ENCODE measurements at places on chromosomes 4 and X. TPM values are rescaled to one million over a fixed set of nuclear protein-coding genes. Genes with fewer than 3 reads are reported as not detected.

GRCh38 chrX:128931071-128931470 lies 592.2 kb downstream of the SMARCA1 start:
- no peak for DNase-seq

- DNase-seq, result no peak
Observed at GRCh38 chr4:174528226-174528625, 5.9 kb upstream of the HPGD start.

DNA sequence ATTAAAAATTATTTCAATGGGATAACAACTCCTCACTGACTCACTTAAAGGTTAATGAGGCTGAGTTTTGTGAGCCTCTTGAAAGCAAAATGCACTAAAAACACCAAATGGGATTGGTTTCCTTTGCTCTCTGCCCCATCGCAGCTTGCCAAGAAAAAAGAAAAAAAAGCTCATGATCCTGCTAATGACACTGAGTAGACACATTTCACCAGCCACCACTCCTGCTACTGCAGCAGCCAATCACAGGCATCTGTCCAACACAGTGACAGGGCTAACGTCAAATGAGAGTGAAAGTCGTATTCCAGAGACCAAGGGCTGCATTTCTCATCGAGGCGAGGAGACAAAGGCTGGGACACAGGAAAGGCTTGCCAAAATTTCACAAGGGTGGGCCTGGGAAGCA lies 5.2 kb downstream of the APBB2 start:
- no peak for DNase-seq

DNA sequence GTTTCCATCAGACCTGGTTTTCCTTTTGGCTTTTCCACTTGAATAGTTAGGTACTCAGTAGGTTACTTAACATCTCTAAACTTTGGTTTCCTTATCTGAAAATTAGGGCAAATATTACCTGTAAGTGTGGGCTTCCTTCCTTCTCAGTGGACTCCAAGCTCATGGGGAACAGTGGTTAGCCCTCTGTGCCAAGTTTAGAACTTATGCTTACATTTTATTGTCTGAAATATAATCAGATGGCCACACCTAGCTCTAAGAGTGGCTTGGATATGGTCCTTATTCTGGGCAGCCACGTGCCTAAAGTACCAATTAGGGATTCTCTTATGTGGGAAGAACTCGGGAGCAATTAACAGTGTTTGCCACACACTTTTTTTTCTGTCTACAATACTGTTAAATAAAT lies 133.9 kb downstream of the UCHL1 start:
- no peak for DNase-seq

GRCh38 chr4:6250235-6250983 lies 19.2 kb upstream of the WFS1 start:
- DNase-seq, result no peak

GRCh38 chr4:42709392-42710065 lies 52.6 kb upstream of the ATP8A1 start:
- no peak for DNase-seq

DNA sequence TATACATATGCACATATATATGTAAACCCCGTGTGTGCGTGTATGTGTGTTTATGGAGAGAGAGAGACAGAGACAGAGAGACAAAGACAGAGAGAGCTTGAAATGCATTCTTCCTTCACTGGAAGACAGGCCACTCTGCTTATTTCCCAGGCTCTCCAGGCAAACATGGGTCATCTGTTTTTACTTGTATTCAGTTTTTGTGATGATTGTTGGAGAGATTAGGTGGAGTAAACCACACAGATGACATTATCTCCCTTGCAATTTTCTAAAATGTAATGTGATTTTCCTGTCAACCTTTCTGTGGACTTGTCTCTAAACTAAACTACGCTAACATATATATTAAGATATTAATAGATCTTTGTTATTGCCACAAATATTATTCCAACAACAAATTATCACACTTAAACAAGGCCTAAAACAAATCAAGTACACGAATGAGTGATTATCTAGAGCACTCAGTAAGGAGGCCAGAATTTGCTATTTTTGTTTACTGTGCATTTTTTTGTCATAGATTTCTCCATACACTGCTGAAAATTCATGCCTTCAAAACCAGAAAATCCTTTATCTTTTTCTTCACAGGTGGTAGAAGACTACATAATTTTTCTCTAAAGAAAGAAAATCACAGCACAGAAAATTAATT lies 251.8 kb upstream of the SLIT2 start:
- DNase-seq, result no peak

- no peak for DNase-seq
Observed at GRCh38 chr4:189202869-189203271, 737.8 kb upstream of the FRG1 start.

- DNase-seq, result no peak
Observed at GRCh38 chrX:16772460-16772859, 13.8 kb upstream of the TXLNG start.

GRCh38 chr4:112341033-112341432 lies 43.9 kb downstream of the ALPK1 start:
- no peak for DNase-seq

GRCh38 chrX:97399400-97399799 lies 515.7 kb downstream of the RPA4 start:
- DNase-seq, result no peak

DNA sequence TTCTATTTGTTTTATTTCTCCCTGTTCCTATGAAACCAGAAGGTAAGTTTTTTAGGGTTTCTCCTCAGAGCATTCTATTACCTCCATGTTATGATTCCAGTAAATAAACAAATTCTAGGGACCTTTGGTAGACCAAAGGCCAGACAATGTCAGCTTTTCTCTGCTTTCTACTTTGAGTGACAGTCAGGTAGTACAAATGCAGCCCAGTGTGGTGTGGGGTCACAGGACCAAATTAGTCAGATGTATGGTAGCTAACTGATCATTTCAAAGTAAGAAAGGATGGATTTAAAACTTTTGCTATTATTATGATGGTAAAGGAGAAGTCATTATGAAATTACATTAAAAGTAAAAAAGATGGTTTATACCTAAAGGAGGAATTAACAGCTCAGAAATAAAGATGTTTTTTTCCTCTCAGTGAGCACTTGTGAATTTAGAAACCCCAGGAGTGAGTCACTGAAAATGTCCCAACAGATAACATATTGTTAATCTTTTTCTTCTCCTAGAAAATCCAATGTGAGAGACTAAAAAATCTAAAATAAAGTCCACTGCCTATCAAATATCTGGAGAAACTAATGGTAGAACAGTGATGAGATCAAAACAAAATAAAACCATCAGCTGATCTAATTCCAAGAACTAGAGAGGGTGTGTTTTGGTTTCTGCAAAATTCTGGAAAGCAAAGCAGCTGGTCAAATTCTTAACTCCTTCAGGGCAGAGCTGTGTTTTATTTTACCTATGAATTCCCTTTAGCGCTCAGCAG lies 16.6 kb upstream of the KLHL2 start:
- DNase-seq, result peak; percentile 73

GRCh38 chr4:107050525-107051135 lies 14.5 kb upstream of the DKK2 start:
- DNase-seq, result no peak

DNA sequence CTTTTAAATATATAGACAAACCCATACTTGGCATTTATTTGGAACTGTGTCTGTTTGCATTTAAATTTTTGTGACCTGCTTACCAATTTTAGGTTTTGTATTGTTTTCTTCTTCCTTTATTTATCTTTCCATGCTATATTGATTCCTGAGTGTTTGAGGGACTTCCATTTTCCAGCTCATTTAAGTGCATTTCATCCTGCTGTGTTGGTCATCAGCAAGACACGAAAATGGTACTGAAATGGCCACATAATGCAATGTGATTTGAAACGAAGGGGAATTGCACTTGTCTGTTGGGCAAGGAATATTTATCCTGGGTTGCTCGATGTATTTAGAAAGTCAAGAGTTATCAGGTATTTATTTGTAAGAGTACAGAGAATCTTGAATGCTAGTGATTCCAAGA lies 524.3 kb upstream of the MAGEB2 start:
- DNase-seq, result no peak

- no peak for DNase-seq
Observed at GRCh38 chr4:179662522-179662921, 2220.3 kb upstream of the AGA start.

- DNase-seq, result no peak
Observed at GRCh38 chrX:44010626-44011025, 37.4 kb upstream of the NDP start.

DNA sequence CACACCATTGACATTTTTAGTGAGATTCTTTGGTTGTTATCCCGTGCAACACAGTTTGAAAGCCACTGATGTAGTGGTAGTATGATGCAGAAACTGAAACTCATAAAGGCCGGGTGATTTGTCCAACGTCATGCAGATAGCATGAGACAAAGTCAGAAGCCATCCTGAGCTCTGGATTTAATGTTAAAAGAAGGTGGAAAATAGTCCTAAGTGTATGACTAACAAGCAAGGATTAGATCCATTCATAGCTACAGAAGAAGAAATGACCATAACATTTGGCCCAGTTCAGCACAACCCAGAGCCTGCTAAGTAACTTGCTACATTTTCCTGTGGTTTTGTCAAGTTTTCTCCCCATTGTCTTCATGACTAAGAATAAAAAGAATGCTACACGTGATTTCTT lies 142.4 kb downstream of the AMELX start:
- no peak for DNase-seq

- DNase-seq, result no peak
Observed at GRCh38 chr4:2685541-2685940, 70.6 kb downstream of the TNIP2 start.

DNA sequence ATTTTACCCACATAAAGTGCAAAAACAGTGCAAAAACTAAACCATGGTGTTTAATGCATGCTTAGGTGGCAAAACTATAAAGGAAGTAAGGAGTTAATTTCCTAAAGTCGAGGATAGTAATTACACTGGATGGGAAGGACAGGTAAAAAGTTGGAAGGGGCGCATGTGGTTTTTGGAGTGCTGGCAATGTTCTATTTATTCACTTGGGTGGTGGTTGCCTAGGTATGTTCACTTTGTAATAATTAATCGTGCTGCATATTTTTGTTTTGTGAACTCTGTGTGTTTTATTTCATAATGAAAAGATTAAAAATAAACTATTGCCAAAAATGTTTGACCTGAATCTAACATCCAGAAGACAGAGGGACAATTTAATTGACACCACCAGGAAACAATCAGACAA lies 32.1 kb upstream of the SMARCA5 start:
- no peak for DNase-seq

GRCh38 chr4:1890979-1891570 lies 19.9 kb downstream of the NSD2 start:
- no peak for DNase-seq

- no peak for DNase-seq
Observed at GRCh38 chr4:108117418-108118182, 51.1 kb downstream of the LEF1 start.

DNA sequence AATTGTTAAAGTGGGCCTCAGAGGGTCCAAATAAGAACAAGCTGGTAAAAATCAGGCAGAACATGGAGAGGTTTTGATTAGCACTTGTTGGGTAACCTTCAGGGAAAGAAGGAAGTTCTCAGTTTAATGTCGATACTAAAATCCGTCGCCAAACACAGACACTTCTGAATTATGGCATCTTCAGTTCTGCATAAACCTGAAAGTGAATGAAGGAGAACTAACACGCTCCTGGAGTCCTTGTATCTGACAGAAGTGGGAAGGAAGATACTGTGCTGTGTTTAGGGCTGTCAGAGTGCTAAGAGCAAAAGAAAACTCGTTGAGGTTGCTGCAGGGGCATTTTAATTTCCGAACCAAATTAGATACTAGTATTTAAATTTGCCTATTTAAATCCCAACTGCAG lies 106.2 kb downstream of the TMA16 start:
- no peak for DNase-seq

DNA sequence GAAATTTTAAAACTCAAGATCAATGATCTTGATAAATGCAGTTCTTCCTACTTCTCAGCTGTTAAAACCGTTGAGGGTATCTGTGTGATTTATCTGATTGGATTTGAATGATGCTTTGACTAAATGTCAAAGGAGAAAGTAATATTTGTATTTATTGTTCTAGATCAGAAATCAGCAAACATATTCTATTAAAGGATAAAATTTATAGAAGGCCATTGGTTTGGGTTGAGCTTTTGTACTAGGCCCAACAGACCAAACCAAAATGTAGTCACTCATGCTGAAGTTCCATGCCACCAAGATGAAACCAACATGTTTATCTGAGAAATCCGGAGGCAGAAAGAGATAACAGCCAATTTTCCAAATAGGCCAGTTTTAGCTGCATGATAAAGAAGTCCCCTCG lies 64.5 kb upstream of the BMP2K start:
- no peak for DNase-seq

DNA sequence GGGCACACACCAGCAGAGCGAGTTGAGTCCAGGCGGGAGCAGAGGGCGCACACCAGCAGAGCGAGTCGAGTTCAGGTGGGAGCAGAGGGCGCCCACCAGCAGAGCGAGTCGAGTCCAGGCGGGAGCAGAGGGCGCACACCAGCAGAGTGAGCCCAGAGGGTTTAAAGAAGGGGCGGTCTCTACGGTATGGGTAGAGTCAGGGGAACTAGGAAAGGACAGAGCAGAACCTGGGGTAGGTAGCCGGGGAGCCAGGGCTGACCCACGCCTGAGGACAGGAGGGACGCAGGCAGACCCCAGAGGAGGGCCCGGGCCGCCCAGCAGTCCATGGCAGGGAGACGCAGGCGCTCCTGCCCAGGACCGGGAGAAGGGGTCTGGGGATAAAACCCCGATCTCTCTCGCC lies 22.0 kb upstream of the ADRA2C start:
- DNase-seq, result no peak

- peak; percentile 16 for DNase-seq
Observed at GRCh38 chr4:118076958-118077766, 42.9 kb downstream of the NDST3 start.

DNA sequence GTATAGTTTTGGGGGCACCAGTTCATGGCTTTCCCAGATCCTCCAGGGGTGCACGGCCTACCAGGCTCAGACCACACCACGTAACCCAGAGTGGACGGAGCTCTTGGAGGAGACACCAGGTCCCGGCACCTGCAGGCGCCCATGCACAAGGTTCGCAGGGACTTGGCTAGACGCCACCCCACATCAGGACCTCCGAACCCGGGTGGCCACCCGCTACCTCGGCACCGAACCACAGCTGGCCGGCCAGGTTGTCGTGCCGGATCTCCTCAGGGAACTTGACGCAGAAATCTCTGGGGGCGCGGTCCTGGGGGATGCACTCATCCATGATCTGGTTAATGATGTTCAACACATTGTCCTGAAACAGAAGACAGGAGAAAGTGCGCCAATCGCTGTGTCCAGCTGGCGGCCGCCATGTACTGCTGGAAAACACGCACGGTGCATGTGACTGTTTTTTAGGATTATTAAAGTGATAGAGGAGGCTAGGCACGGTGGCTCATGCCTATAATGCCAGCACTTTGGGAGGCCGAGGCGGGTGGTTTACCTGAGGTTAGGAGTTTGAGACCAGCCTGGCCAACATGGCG lies 77.1 kb downstream of the ZFYVE28 start:
- DNase-seq, result peak; percentile 2

The CSAG1 gene
- not detected for total RNA-seq

The CCSER1 gene
- total RNA-seq, result not detected

The DKK2 gene
- total RNA-seq, result not detected

The SFRP2 gene
- total RNA-seq, result not detected

The RBM46 gene
- not detected for total RNA-seq

The EMD gene
- 62.7 TPM for total RNA-seq

The DUSP9 gene
- not detected for total RNA-seq

The GLRA3 gene
- not detected for total RNA-seq

The PTPN13 gene
- 0.17 TPM for total RNA-seq

The S100G gene
- not detected for total RNA-seq

The IRS4 gene
- total RNA-seq, result not detected
